Muscle of back (tissue), 13 donors: ENCODE measurements at places on chromosomes 5 and 9. TPM values are rescaled to one million over a fixed set of nuclear protein-coding genes. Genes with fewer than 3 reads are reported as not detected.

- DNase-seq = no peak
These were observed 361.9 kb downstream of the ARHGEF28 start for GRCh38 chr5:73987915-73988314.

DNA sequence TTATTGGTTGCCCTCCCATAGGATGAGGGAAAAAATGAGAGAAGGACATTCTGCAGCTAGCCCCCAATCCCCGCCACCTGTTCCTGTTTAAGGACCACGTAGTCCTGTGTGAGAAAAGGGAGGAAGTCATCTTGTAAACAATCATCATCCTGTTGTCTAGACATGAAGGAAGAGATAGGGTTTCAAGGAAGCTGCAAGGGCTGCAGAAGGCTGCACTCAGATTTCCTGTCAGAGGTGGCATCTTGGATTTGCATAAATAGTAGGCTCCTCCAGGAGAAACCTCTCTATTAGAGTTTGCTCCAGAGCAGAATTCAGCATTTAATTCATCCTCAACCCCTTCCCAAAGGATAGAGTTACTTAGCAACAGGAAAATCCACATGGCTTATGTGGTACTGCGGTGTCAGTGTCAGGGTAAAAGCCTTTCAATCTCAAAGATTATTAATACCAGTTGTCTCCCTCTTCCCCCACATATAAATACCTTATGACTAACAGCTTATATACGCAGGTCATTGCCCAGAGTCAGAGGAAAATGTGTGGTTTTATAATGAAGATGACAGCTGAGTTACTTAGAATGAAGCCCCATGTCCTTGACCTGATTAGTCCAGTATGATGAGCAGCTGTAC, 4.6 kb upstream of the DNAJC18 start:
- DNase-seq = no peak

DNA sequence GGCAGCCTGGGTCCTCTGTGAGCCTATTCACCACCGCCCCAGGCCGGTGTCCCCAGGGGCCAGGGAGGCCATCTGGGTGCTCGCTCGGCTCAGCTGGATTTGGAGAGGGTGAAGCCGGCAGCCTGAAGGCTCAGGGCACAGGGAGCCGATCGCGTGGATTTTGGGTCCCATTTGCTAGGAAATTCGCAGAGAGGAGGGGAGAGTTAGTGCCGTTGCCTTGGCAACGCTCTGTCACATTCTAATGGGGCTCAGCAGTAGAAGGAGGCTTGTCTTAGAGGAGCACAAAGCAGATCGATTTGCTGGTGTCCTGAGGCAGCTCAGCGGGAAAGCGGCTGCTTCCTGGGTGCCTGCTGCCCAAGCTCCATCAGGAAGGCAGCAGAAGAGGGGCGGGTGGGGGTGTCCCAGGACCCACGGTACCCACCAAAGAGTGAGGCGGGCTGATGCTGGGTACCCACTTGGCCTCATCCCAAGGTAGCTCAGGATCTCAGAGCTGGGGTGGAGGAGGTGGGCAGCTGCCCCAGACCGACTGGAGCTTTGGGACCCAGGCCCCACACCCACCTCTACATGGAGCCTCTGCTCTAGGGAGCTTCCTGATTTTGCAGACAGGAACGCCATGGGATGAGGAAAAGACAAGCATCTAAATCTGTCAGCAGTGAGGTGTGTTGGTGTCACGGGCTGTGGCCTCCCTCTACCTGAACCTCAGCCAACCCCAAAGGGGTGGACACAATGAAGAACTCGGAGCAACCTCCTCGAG, 17.1 kb upstream of the OLFM1 start:
- no peak for DNase-seq

DNA sequence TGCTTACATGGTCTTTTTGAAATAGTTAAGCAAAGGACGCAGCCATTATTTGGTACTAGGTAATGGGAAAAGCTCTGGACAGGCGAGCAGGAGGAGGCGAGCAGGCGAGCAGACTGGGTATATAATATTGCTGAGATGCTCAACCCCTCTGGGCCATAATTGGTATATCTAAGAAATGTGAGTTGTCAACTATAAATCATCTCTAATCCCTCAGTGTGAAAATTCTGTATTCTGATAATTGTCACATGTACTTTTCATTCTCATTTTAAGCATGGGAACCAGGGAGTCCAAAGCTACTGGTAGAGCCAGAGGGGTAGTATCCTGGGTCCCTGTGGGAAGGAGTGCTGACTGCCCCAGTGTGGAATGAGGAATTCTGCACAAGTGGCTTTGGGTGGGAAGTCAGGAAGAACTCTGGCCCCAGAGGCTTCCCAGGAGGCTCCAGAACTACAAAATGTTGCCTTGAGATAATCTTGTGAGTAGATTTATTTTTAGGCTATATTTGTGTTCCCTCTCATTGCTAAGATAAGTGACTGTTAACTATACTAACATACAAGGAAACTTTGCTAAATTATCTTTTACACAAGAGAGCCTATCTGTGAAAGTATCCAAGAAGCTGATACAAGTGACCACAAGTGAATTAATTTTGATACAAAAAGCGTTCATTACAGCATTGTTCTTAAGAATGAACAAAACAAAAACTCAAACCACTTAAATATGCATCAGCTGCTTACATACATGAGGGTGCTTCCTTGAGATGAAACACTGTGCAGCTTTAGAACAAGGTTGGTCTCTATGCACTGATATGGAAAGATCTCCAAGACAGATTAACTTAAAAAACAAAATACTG, 70.5 kb upstream of the TNFAIP8 start:
- no peak for DNase-seq

- DNase-seq = peak; percentile 11
These were observed 158.4 kb downstream of the COL23A1 start for GRCh38 chr5:178431782-178432165.

DNA sequence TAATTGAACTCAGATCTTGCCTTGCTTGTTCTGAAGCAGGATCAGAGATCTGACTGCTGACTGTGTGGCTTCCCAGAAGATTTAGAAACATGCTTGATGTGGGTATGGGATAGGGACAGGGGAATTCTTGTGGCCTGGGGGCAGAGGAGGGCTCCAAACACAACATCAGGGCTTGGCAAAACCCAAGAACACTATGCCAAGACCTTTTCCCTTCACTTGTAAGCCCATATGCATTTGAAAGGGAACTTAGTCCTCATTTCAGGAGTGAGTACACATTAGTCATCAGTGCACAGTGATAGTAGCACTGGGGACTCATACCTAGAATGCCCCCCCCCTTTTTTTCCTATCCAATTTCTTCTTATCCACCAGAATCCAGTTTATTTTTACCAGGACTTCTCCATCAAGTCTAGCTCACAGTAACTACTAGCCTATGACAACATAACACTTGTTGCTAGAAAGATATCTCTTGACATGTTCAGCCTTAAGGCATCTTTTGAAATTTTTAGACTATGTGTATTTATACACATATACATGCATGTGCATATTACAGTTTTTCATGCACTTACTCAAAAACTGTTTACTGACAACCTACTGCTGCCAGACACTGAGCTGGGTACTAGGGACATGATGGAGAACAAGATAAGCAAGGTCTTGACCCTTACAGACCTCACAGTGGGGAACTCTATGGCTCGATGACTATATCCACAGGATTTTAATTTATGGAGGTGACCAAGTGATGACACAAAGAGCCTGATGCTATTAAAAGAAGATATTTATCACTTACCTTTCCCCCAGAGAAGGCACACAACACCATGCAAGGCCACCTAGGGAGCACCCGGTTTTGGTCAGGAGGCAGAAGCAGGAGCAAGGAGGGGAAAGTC, 158.3 kb upstream of the MAP3K1 start:
- no peak for DNase-seq

DNA sequence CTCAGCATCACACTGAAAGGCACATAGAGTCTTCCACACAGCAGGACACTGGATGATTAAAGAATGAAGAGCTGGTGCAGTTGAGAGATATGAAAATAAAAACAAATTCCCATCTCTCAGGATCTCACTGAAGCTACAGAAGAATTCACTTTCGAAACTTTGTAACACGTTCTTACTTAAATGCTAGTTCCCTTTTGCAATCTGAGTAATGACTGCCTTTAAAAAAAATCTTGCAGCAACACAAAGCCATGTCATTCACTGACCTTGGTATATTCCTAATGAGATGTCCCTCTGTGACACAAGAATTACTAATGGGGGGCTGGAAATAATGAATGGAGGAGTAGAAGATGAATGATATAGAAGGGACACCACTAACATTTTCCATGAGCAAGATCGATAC, 201.8 kb downstream of the GLIS3 start:
- no peak for DNase-seq

DNA sequence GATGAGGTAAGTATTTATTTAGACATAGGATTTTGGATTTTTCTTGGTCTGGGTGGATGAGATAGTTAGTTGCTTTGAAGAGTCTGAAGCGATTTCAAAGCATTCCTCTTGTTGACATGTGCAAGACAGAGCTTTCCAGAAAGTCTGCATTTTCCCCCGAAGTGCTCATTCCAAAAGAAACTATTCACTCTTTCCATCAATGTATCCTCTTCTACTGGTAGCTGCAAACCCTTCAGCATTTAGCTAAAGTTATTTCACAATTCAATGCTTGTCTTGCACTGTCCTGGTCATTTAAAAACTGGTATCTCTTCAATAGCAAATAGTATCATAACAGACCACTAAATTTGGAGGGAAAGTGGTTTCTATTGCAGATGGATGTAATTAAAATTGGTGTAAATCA, 13.0 kb downstream of the NREP start:
- DNase-seq = peak; percentile 84

The IL33 gene
- 22.3 TPM for polyA plus RNA-seq

The BNC2 gene
- 6.2 TPM for polyA plus RNA-seq
